ENCODE measurements at places on chromosomes 4 and X.

GRCh38 chr4:38040619-38041018 lies 80.4 kb downstream of the PTTG2 start:
- DNase-seq = no peak

- DNase-seq = no peak
These were observed 81.9 kb downstream of the JADE3 start for GRCh38 chrX:46994096-46994495.

DNA sequence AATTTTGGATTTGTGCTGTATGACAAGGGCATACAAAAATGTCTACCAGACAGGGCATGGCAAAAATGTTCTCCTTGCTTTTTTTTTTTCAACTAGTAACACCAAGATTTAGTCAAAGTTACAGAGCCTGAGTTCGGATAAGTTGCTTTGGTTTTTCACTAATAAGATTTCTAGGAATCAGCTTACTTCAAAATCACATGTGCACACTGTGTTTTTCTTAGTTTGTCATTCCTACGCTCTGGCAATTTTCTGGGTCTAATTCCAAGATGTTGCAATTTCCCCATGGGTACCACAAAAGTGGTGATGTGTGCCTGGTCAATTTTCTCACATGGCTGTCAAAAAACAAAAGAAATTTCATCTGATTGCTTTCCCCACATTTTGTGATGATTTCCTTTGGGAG lies 6.3 kb downstream of the C1QTNF7 start:
- no peak for DNase-seq

GRCh38 chrX:119189595-119189994 lies 46.5 kb upstream of the PGRMC1 start:
- no peak for DNase-seq

DNA sequence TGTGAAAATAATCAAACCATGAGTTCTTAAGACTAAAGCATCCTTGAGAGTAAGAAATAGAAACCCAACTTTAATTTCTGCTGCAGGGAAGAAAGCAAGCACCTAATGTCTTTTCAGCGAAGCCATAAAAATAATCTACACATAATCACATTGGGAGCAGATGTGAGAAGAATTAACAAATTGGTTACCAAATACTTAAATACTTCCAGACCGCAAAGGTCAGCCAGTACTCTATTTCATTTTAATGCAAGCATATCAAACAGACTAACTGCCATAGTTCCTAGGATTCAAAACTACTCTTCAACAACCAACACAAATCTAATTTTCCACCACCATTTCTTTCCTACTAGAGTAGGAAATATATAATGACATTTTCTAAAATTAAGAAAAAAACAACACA lies 144.8 kb upstream of the SLIT2 start:
- no peak for DNase-seq

GRCh38 chr4:8150152-8151090 lies 8.2 kb downstream of the ABLIM2 start:
- DNase-seq = no peak

DNA sequence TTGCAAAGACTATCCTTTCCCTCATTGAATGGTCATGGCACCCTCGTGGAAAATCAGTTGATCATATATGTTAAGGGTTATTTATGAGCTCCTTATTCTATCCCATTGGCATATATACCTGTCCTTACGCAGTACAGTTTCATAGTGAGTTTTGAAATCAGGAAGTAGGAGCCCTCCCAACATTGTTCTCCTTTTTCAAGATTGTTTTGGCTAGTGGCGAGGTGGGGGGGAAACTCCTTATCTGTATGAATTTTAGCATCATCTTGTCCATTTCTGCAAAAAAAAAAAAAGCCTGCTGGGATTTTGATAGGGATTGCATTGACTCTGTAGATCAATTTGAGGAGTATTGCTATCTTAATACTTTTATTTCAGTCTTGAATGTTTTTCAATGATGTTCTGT lies 2.5 kb upstream of the USP9X start:
- DNase-seq = no peak

DNA sequence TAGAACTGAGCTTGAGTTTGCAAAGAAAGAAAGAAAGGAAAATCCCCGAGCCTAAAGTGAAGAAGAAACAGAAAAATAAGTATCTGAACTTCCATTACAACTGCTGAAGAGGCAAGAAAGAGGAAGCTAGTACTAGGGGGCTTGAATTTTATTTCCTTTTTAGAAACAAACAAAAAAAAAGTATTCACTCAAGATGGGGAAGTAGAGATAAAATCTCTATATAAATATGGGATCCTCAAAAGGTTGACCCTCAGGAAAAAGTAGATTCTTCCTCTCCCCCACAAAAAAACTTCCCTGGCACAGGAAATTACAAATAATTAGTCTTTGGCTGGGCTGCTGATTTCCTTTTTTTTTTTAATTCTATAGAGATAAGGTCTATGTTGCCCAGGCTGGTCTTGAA lies 16.0 kb downstream of the LRBA start:
- no peak for DNase-seq

GRCh38 chr4:137819964-137820383 lies 287.7 kb upstream of the PCDH18 start:
- no peak for DNase-seq

DNA sequence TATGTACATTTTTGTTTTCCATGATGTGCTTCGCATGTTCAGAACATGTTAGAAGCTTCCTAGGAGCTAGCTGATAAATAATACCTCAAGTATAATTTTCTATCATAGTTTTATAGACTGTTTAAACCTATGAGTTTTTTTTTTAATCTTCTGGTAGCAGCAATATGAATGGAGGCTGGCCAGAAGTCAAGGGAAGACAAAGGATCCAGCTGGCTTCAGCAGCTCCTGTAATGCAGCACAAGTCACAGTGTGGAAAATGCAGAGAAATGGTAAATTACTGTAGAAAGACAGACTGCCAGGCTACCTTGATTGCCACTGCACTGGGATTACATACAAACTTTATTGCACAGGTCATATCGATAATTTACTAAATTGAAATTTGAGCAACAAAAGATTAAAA lies 537.9 kb downstream of the IQCM start:
- DNase-seq = no peak
